Suppressor macrophage (primary cell): ENCODE measurements at places on chromosomes 13 and 19.
A peak's percentile ranks its signal among the peaks of the same experiment; 100 is the strongest.

GRCh38 chr13:50676602-50677001, 166.9 kb downstream of the DLEU7 start:
- peak; percentile 48 for DNase-seq

- DNase-seq, result no peak
These were observed 439.3 kb downstream of the PCDH20 start for GRCh38 chr13:60976367-60976766.

- DNase-seq, result no peak
These were observed 907.4 kb downstream of the UQCRFS1 start for GRCh38 chr19:28305513-28305912.

GRCh38 chr13:81995316-81995715, 1654.4 kb upstream of the SPRY2 start:
- DNase-seq, result no peak

GRCh38 chr19:10339380-10339960, at the start of gene ICAM3:
Gene ICAM3 (minus strand): TSS chr19:10339624. CDS start chr19:10339614, 10 bp downstream.
- peak; percentile 35 for DNase-seq

DNA sequence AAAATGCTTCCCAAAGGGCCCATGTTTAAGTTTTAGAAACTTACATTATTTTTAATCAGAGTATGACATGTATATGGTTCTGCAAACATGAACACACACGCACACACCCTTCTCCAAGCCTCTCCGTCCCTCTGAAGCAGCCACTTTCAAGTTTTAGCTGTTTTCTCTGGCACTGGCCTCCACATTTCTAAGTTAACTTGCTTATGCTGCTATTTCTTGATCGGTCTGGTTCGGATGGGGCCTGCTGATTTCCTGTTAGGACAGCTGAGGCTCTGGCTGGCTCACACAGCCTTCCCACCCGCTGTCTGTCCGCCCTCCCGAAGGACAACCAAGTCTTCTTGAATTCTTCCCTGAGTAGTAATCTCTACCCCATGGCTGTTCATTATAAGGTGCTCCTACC, 4.4 kb downstream of the SPC24 start:
- no peak for DNase-seq

DNA sequence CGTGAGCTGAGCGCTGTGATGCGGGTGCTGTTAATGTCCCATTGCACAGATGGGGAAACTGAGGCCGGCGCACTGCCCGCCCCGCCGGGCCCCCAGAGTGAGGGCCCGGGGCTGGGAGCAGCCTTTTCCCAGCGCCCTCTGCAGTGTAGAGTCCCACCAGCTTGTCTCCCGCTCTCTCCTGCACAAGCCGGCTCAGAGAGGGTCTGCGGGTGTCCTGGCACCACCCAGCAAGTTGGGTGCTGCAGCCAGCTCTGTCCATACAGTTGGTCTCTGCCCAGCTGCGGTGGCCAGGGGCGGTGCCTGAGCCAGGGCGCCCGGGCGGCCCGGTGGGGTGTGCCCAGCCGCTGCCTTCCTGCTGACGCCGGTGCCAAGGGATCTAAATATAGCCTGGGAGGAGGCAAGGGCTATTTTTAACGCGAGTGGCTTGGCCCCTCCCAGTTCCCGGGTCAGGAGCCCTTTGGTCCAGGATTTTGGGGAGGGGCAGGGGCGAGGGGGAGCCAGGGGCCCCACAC, 19.3 kb downstream of the GADD45B start:
- DNase-seq, result peak; percentile 80

DNA sequence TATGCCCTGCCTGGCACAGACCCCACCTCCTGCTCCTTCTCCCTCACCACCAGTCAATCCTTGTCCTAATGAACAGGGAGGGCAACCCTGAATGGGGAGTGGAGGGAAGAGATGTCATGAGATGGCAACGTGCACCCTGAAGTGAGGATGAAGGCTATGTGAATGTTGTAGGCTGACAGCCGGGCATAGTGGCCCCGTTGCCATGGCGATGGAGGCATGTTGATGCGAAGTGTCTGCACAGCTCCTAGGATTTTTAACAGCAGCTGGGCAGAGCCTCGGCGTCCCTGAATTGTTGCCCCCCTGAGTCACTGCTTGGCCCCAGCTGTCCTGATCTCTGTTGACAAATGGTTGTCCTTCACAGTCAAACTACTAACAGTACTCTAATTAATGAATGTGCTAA, 4.8 kb upstream of the ALOX5AP start:
- DNase-seq, result no peak

GRCh38 chr13:48726711-48727110, 73.0 kb downstream of the CYSLTR2 start:
- DNase-seq, result no peak

DNA sequence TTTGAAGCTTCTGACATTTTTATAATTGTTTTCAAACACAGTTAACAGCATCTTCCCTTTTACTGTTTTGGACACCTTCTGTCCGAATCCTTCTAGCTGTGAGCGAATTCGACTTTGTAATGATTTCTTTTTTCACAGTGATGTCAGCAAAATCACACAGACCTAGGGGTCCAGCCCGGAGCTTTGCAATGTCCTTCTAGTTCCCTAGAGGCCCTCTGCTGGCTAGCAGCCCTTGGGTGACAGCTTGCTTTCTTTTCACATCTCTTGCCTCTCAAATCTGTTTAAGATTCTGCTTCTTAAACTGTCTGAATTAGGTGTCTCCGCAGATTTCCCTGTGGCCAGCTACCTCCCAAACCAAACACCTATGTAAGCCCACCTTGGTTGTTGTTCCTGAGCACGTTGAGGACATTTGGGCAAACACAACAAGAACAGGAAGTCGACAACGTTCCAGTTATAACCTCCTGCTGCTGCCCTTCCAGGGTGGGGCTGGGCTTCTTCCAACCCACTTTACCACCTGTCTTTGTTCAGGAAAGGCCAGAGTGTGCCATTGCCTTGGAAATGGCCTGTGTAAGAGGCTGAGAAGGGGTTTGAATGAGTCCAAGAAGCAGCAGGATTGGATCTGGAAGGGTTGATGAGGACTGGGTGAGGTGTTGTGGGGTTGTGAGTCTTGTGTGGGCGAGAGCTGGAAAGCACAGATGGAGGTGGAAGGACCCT, 123.1 kb downstream of the ATP8A2 start:
- no peak for DNase-seq

DNA sequence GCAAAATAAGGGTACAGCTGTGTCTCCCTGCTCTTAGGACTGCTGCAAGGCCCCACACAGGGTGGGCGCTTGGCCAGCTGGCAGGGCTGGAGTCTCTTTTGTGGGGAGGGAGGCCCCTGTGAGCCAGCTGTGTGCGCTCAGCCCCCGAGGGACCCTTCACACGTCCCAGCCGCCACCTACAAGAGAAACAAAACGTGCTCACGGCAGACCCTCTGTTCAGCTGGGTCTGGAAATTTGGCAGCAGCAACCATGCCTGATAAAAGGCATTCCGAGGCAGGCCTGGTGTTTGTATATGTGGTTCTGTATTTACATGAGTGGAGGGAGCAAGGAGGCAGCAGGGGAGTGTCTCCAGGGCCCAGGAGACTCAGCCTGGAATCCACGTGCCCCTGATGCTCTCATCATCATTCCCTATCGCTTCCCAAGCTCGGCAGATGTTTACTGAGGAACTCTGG, 49.7 kb downstream of the CRTC1 start:
- DNase-seq, result no peak

DNA sequence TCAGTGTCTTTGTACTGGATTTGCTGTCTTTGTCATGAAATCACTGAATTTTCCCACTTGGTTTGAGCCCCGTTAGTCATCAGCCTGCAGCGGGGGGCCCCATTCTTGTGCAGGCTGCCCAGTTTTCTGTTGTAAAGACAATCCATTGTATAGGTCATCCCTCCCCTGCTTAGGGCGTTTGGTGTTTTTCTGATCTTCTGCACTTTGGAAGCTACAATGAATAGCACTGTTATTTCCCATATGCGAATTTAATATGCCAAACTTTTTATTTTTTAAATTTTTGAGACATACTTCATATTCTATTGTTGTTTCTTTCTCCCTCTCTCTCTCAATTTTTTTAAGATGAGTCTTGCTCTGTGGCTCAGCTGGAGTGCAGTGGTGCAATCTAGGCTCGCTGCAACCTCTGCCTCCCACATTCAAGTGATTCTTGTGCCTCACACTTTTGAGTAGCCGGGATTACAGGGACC, 9.0 kb downstream of the SLC27A1 start:
- DNase-seq, result peak; percentile 51

GRCh38 chr19:54114340-54115108, 933 bp downstream of the TFPT start:
- DNase-seq, result peak; percentile 83

GRCh38 chr13:50732712-50733111, 110.8 kb downstream of the DLEU7 start:
- DNase-seq, result peak; percentile 41

DNA sequence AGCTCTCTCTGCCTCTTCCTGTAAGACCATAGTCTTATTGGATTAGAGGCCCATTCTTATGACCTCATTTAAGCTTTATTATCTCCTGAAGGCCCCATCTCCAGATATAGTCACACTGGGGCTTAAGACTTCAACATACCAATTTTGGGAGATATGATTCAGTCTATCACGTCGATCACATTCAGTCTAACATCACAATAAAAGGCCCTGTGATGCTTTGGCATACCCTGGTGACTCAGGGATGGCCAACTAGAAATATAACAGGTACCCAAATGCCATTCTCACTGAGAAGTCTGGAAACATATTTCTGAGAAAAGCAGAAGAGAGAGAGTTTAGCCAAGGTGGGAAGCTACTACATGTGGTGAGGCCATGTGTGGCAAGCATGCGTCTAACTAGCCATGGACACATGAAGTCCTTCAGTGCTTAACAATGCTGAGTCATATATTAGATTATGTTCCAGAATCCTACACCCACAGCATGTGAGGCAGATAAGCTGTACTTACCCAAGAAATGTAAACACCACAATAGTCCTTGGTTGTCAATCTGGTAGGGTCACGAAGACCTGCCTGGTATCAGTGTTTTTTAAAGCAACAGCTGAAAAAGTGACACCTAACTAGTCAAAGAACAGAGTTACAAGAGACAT, 485.1 kb downstream of the FOXO1 start:
- DNase-seq, result no peak

DNA sequence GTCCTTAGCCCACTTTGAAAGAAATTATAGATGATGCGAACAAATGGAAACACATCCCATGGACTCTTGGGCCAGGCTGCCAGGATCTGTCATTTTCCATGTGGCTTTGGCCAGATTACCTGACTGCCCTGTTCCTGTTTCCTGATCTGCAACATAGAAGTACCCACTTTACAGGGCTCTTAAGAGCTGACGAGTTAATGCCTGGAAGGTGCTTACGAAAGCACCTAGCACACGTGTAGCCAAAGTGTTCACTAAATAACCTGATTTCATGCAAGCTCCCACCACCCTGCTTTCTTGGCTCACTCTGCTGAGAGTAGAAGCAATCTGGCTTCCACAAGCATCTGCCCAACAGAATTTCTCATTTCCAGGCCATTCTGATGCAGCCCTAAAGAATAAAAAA, 575.2 kb downstream of the MYO16 start:
- no peak for DNase-seq

GRCh38 chr13:33108620-33109019, 92.4 kb downstream of the KL start:
- no peak for DNase-seq

DNA sequence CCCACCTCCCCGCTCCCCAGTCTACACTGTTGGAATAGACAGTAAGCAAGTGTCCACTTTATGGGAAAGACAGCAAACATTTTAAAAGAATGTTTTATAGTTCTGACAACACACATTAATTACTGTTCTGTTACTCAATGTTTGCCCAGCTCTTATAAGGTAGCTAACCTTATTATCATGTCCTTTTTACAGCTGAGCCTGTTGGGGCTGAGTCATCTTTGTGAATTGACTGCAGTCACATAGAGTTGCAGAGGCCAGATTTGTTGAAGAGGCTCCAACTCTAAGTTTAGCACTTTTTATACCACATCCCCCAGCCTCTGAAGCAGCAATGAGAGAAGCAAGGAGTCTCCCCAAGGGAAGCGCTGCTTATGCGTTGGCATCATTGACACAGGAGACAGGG, 76.2 kb downstream of the C13orf42 start:
- DNase-seq, result no peak

DNA sequence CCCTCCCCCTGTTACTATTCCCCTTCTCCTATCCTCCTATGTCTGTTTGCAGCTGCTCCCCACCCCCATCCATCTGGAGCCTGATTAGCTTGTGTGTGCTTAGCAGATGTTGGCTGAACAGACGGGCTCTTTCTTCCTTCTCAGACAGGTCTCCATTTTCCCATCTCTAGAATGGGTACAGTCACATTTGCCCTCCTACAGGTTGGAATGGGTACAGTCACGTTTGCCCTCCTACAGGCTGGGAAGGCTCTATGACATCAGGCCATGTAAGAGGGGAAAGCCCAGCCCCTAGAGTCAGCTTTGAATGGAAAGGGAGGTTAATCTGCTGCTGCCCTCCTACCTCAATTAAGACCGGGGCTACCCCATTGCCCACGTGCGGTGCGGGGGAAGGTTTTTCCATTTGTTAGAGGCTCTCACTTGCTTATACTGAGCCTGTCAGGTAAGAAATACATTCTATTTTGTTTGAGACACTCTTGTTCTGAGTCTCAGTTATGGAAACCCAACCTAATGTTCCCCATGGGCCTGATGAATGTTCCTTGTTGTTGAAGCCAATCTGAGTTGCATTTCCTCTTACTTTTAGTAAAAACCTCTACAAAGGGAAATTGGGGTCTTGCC, 2.2 kb upstream of the CLEC17A start:
- no peak for DNase-seq

- DNase-seq, result no peak
These were observed 286.5 kb downstream of the PCDH17 start for GRCh38 chr13:57918086-57918485.

- DNase-seq, result no peak
These were observed 16.8 kb downstream of the SLAIN1 start for GRCh38 chr13:77714119-77714755.
